Motor neuron (in vitro differentiated cells): ENCODE measurements at places on chromosomes 2 and 18. TPM values are rescaled to one million over a fixed set of nuclear protein-coding genes. Genes with fewer than 3 reads are reported as not detected.

The MAP2 gene
- 392 and 431 TPM in 2 replicates for total RNA-seq

The DNER gene
- total RNA-seq = 46.9 and 47.5 TPM in 2 replicates

The MERTK gene
- total RNA-seq = 3.0 and 8.8 TPM in 2 replicates

The TIMM21 gene
- total RNA-seq = 26.5 and 30.1 TPM in 2 replicates

The SLC8A1 gene
- 0.27 and 3.1 TPM in 2 replicates for total RNA-seq

The RRM2 gene
- total RNA-seq = 4.0 and 4.6 TPM in 2 replicates

The ATG4B gene
- 53.2 and 55.2 TPM in 2 replicates for total RNA-seq

The INHA gene
- 0.97 and 1.1 TPM in 2 replicates for total RNA-seq

The ACKR3 gene
- 17.3 and 17.9 TPM in 2 replicates for total RNA-seq

The LYPD1 gene
- 37.8 and 40.0 TPM in 2 replicates for total RNA-seq

The ZNF236 gene
- 8.4 and 9.2 TPM in 2 replicates for total RNA-seq

The RAB17 gene
- 0.86 and 1.2 TPM in 2 replicates for total RNA-seq

The AQP4 gene
- total RNA-seq = 0.19 and 0.34 TPM in 2 replicates

The CDK15 gene
- 0.11 and 0.81 TPM in 2 replicates for total RNA-seq

The SLC19A3 gene
- total RNA-seq = 0.27 and 0.41 TPM in 2 replicates
